Fibroblast of upper back skin (primary cell): ENCODE measurements at places on chromosomes 13 and 19.

GRCh38 chr13:106488076-106488475 lies 47.4 kb downstream of the EFNB2 start:
- no peak for DNase-seq

- peak; percentile 16 for DNase-seq
Observed at GRCh38 chr13:78228211-78228610, 309.6 kb upstream of the EDNRB start.

GRCh38 chr13:34864671-34865070 lies 77.4 kb upstream of the NBEA start:
- peak; percentile 18 for DNase-seq

GRCh38 chr13:71068041-71068440 lies 799.0 kb downstream of the DACH1 start:
- DNase-seq = no peak

DNA sequence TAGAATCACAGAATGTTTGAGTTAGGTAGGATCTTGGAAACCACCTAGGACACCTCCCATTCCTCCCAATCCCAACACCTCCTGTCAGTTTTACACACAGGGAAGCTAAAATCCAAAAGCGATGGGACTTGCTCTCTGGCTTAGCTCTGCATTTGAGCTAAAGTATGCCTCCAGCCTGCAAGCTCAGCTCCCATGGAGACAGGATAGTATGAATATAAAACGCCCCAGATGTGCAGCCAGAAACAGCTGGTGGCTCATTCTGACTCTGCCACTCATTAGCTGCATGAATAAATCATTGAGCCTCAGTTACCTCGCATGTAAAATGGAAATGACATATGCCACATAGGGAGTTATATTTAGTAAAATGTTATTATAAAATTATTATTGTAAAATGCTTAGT lies 336.0 kb downstream of the SUCLA2 start:
- DNase-seq = no peak

- DNase-seq = no peak
Observed at GRCh38 chr13:40191186-40191980, 475.1 kb downstream of the FOXO1 start.

- no peak for DNase-seq
Observed at GRCh38 chr19:10889880-10890279, 18.5 kb downstream of the CARM1 start.

DNA sequence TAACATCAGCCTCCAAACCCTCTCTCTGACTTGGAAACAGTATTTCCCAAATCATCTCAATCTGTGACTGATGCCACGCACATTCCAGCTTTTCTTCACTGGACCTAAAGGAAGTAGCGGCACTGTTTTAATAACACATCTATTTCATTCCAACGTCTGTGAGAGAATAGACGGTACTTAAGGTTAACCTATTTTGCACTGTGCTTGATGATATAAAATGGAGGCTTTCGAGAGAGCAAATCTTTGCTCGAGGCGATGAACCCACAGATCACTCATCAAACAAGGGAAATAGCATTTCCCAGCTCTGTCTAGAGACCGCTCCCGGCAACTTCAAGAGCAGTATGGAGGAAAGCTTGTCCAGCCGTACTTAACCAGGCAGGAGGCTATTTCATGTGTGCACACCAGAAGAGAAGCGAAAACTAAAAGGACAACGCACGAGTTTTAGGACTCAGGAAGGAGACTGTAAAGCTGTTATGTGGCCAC lies 2.9 kb downstream of the UBL3 start:
- peak; percentile 55 for DNase-seq

GRCh38 chr13:23349161-23349897 lies 84.2 kb downstream of the SACS start:
- DNase-seq = peak; percentile 61

- DNase-seq = peak; percentile 66
Observed at GRCh38 chr13:43935878-43936277, 56.2 kb downstream of the LACC1 start.

- no peak for DNase-seq
Observed at GRCh38 chr19:18017275-18018083, 9.5 kb downstream of the ARRDC2 start.

DNA sequence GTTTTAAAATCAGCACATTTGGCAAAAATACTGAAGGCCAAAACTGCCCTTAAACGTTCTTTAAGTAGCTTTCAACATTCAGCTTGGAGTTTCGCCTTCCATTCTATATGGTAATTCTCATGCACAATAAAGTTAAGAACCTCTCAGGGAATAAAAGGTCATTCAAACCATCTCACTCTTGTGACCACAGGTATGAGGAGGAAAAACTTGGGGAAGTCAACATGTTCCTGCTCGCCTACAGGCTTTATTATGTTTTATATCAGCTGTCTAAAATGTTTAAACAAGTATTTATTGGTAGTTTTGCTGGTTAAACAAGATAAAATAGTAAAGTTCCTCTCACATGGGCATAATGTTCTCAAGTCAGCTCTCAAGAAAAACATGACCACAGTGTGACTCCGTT lies 19.9 kb upstream of the TM9SF2 start:
- DNase-seq = no peak

DNA sequence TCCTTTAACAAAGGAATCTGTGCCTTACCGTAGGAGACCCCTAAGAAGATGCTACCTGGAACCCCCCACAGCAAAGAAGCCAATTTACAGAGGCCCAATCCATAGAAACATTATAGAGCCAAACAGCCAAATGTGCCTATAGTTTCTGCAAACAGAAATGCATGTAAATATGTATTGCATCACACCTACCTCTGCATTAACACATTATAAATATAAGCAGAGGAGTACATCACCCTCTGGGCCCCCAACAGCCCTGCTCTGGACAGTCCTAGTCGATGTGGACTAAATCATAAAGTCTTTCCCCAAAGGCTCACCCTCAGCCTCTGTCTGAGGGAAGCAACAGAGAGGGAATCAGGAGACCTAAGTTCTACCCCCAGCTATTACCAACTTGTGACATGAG lies 25.7 kb downstream of the ZNF541 start:
- no peak for DNase-seq

- no peak for DNase-seq
Observed at GRCh38 chr19:39829702-39830275, 4.2 kb downstream of the DYRK1B start.

- peak; percentile 58 for DNase-seq
Observed at GRCh38 chr13:24851546-24851945, 87.6 kb downstream of the RNF17 start.

DNA sequence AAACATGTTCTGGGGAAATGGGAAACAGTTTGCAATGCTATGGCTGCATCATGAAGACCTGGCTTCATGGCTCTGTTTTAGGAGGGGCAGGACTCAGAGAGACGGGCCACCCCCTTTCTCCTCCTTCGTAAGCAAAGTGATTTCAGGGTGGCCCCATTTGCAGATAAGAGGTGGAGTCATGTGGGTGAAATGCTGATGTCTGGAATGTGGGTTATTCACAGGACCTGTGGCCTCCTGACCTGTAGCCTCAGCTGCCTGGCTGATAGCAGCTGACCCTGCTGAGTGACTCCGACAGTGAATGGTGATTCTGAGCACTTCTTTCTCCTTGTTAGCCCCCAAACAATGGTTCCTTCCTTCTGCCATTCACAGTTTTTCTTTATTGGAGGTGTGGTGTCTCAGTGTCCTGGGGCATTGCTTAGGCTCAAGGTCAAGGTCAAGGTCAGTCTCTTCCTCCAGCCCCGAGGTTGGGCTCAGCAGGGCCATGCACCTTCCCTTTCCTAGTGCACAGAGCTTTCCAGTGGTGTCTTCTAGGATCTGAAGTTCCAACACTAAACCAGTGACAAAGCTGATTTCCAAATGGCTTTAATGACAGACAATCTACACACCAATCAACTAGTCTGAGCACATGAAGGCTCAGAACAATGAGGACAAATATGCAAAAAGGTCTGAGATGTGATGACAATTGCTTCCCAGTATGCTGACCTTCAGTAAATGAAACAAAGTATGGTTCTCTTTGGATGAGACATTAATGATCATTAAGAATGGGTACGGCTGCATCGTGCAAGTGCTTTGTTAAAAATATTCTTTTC lies 49.6 kb upstream of the ANKRD10 start:
- DNase-seq = no peak

DNA sequence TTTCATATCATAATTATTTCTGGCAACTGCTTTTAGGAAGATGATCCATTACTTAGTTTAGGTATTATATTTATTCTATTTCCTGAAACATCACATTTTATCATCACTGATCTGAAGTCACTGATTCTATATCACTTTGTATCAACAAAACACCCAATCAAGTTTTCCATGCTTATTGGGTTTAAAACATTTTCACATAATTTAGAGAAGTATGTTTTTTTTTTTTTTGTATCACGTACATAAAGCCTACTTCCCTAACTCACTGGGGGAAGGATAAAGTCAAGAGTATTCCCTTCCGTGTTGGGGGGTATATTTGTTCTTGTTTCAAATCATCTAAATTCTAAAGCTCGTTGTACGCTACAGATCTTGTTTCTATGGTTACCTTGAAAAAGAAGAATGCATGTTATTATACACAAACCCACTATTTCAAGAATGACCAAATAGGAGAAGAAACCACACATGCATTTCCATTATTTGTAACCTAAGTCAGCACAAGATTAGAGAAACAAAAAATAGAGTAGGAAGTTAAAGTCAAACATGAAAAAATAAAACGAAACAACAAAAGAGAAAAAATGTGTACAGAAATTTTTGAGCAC lies 637.2 kb upstream of the MIR17HG start:
- DNase-seq = no peak

- peak; percentile 40 for DNase-seq
Observed at GRCh38 chr13:52001120-52001731, 10.0 kb downstream of the ATP7B start.

- DNase-seq = peak; percentile 7
Observed at GRCh38 chr13:41053384-41053826, 7.9 kb upstream of the WBP4 start.

GRCh38 chr13:69474011-69474685 lies 633.5 kb upstream of the ATXN8OS start:
- DNase-seq = peak; percentile 2
